ENCODE measurements at places on chromosomes 13 and 19. TPM values are rescaled to one million over a fixed set of nuclear protein-coding genes. Genes with fewer than 3 reads are reported as not detected.

VSIG10L gene
- total RNA-seq = 4.5 TPM

DNA sequence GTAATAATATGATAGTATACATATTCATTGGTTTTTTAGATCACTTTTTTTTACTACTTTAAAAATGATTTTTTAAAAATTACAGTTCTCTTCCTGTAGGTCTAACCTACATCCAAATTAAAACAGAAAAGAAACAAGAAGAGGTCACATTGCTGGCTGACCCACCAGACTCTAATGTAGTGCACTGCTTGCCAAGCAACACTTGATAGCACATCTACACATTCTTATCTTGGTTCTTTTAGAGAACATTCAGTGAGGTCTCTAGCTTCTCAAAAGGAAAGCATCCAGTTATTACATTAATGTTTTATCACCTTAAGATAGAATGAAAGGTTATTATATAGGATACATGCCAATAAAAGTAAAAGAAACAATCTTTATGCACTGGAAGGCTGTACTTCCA, 35.6 kb downstream of the NDFIP2 start:
- H3K4me1 ChIP-seq = peaks cover 53% of the 10 kb centered on the region
- H3K27me3 ChIP-seq = no peaks in the 10 kb centered on the region
- H3K36me3 ChIP-seq = peaks cover 25% of the 10 kb centered on the region
- H3K4me3 ChIP-seq = no peak overlapping the region
- no peak for DNase-seq

- H3K36me3 ChIP-seq = peaks cover 9% of the 10 kb centered on the region
- H3K4me1 ChIP-seq = peaks cover 11% of the 10 kb centered on the region
- H3K4me3 ChIP-seq = peak overlapping the region; percentile 94
Measured at GRCh38 chr19:17266589-17266974, 661 bp upstream of the BABAM1 start.

- no peak for DNase-seq
- no peak overlapping the region for H3K27ac ChIP-seq
- no peak overlapping the region for H3K4me3 ChIP-seq
- H3K27me3 ChIP-seq = no peaks in the 10 kb centered on the region
- H3K36me3 ChIP-seq = no peaks in the 10 kb centered on the region
Measured at GRCh38 chr13:71217827-71218226, 649.2 kb downstream of the DACH1 start.

GRCh38 chr13:111165241-111166010, 50.3 kb downstream of the ARHGEF7 start:
- H3K36me3 ChIP-seq = peaks cover 49% of the 10 kb centered on the region
- H3K27me3 ChIP-seq = no peaks in the 10 kb centered on the region
- H3K4me3 ChIP-seq = no peak overlapping the region
- DNase-seq = no peak

DNA sequence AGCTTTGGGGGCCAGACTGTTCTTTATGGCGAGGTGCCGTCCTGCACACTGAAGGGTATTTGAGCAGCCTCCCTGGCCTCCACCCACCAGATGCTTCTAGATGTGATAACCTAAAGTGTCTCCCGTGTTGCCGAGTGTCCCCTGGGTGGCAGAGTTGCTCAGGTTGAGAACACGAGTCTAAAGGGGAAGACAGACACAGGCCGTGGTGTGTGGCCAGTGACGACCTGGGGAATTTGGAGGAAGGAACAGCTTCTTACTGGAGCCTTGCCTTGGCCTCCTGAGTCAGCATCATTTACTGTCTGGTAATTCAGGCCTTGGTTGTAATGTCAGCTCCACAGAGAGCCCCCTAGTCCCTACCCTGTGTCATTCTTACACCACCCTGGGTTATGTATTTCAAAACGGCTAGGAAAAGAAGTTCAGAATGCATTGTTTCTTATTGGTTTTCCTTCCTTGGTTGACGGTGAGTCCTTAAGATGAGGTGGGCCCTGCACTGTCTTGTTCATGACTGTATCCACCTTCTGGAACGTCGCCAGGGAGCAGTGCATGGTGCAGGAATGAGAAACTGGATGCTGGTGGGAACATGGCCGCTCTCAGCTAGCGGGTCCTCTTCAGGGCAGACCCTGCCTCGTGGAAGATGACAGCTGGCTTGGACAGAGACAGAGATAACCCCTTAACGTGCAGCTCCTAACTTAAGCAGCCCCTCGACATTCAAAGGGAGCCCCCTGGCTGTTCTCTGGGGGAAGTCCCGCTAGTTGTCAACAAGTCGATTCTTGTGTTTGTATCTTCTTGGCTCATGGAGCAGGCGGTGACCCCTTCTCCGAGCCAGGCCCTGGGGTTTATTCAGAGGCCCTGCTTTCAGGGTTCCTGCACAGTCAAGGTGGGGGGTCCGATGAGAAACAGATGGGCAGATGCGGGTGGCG, 7.2 kb downstream of the SIN3B start:
- H3K27me3 ChIP-seq = no peaks in the 10 kb centered on the region
- no peak overlapping the region for H3K4me3 ChIP-seq
- peaks cover 26% of the 10 kb centered on the region for H3K4me1 ChIP-seq
- peak; percentile 36 for DNase-seq
- no peak overlapping the region for H3K27ac ChIP-seq
